ENCODE measurements at places on chromosomes 6 and 20.
A peak's percentile ranks its signal among the peaks of the same experiment; 100 is the strongest.

- peak; percentile 86 for DNase-seq
Measured at GRCh38 chr6:75094614-75095200, 111.1 kb downstream of the COL12A1 start.

DNA sequence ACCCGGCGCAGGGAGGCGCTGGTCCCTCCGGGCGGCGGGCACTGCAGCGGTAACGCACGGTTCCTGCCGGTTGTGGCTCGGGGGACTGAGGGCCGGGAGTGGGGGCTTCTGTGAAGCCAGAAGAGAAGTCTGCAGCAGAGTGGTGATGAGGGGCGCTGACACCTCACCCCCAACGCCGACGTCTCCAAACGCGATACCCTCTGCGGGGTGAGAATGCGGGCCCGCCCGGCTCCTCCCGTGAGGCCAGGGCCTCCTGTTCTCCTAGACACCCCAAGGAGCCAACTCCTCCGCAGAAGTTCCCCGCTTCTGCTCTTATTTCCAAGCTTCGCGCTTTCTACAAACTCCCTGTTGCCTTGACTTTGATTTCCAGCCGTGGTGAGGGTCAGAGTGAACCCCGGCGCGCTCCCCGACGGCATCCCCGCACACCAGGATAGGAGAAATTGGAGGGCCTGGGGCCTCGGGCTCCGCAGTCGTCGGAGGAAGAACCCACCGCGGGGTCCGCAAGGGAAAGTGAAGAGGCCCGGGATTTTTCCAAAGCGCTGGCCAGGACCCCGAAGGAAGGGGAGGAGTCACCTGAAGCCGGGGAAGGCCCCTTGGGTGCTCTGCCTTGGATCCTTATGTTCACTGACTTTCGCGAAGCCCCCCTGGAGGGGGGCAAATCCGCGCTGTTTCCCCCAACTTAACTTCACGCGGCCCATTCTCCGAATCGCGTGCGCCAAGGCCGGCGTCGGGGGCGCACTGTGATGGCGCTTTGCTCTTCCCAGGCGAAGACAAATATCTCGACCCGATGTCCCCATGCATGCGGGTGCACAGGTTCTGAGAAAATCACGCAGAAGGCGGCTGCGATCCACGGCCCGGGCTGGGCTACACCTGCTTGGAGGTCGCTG, 3.1 kb upstream of the INSM1 start:
- no peak for DNase-seq

- peak; percentile 20 for DNase-seq
Measured at GRCh38 chr6:18632670-18633410, 245.7 kb downstream of the RNF144B start.

- DNase-seq: no peak
Measured at GRCh38 chr6:11367638-11368199, 135.3 kb upstream of the NEDD9 start.

- no peak for DNase-seq
Measured at GRCh38 chr6:106579281-106579680, 50.0 kb downstream of the RTN4IP1 start.

GRCh38 chr6:132520953-132521352, 8.0 kb upstream of the STX7 start:
- no peak for DNase-seq

DNA sequence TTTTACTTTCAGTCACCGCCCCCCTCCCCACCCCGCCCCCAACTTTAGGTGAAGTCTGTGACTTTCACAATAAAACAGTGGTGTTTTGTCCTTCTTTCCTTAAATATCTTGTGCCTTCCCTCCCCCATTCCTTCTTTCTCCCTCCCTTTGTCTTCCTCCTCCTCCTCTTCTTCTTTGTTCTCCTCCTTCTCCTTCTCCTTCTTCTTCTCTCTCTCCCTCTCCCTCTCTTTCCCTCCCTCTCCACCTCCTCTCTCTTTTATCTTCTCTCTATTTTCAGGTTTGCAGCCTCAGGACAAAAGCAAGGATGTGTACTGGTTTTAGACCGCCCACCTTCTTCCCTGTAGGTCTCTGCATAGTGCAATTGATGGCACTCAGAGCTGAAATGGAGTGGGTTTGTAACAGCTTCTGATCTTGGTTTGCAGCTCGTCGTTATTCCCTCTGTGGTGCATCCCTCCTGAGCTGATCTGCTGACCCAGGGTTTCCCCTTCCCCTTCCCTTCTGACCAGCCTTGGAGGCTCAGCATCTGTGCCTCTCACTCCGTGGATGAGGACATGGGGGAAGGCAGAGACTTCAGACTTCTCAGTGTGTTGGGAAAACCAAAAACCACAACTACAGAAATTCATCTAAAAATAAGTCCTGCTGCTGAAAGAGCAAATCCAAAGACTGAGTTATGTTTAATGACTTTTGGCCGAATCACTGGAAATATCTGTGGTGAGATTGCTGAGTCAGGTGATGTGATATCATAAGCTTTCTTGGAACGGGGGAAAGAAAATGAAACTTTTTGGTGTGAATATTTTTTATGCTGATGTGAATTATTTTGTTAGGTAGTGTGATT, 6.9 kb downstream of the VGLL2 start:
- DNase-seq: no peak

DNA sequence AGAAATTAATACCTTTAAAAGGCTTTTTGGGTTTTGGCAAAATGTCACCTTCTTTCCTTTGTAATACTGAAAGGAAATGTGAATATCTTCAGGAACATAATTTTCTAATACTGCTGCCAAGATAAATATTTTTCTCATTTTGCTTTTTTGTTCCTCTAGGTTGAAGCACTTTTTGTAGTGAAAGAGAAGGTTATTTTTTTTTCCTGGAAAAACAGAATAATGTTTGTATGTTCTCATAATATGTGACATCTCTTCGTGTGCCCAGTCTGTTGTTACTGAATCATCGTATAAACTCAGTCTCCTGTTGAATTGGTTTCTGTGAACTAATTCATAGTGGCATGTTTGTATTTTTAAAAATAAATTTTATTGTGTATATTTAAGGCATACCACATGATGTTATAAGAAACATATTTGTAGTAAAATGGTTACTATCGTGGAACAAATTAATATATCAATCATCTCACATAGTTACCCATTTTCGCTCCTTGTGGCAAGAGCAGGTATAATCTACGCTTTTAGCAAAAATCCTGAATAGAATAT, 74.4 kb downstream of the SH3BGRL2 start:
- no peak for DNase-seq

All from retinal pigment epithelial cell (primary cell).